Stimulated activated CD4-positive, alpha-beta T cell treated with anti-CD3 and anti-CD28 coated beads, Interleukin-4, amount 100 ng/mL, for 4 hours (primary cell): ENCODE measurements at places on chromosomes 1 and 21.

DNA sequence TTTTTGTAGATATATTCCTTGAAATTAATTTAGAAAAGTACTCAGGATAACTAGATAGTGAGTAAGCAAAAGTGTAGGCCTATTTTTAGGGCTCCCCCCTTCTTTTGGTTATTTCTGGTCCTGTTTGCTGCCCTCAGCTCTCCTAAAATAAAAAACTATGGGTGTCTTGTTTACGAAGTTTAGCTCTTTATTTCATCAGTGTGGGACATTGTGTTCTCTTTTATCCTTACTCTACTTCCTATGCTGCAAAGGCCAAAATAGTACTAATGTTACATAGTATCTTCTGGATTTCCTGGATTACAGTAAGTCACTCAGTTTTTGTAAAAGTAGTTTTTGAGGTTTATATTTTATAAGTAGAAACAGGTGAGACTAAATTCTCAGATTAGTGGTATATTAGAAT lies 15.4 kb downstream of the CEP350 start:
- no peak for DNase-seq

DNA sequence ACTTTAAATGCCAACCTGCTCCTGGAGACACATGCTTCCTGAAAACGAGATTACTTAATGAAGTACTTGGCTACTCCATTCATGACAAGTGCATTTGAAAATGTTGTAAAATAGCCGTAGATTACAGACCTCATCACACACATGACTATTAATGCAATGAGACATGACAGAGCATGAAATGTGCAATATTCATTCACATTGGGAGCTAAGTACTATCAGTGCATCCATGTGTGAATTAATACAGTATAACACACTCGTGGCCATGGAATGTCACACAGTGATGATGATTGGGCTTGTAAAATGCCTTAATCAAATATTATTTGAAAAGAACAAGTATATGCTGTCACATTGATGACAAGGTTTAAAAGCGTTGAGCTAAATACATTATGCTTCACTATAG lies 407.0 kb downstream of the AMY1C start:
- DNase-seq: no peak

GRCh38 chr1:92374223-92374622 lies 75.4 kb downstream of the RPAP2 start:
- DNase-seq: no peak

GRCh38 chr21:44378646-44379514 lies 25.5 kb downstream of the TRPM2 start:
- no peak for DNase-seq

DNA sequence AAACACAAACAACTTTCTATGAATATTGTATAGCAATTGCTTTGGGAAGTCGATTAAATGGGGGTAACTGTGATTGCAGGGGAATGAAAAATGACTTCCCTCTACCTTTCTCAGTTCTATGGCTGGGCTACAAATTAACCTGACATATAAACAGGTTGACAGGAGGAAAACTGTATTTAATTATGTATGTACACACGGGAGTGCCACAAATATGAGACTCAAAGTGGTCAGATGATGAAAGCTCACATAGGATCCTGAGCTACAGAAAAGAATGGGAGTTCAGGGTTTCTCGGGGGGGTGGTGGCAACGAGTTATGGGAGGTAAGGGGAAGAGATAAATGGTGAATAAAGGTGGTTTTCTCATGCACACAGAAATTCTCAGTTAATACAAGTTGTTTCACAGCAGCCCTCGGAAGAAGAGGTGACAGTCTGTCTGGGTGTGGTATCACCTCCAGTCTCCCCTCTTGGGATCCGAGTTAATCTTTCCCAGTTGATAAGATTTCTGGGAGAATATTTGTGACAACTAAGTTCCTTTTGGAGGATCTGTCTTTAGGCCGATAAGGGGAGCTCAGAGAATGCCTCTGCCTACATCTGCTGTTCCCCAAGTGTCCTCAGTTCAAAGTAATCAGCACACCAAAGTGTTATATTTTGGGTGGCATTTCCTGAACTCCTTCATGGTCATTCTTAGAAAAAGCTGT lies 26.3 kb downstream of the GADD45A start:
- no peak for DNase-seq

DNA sequence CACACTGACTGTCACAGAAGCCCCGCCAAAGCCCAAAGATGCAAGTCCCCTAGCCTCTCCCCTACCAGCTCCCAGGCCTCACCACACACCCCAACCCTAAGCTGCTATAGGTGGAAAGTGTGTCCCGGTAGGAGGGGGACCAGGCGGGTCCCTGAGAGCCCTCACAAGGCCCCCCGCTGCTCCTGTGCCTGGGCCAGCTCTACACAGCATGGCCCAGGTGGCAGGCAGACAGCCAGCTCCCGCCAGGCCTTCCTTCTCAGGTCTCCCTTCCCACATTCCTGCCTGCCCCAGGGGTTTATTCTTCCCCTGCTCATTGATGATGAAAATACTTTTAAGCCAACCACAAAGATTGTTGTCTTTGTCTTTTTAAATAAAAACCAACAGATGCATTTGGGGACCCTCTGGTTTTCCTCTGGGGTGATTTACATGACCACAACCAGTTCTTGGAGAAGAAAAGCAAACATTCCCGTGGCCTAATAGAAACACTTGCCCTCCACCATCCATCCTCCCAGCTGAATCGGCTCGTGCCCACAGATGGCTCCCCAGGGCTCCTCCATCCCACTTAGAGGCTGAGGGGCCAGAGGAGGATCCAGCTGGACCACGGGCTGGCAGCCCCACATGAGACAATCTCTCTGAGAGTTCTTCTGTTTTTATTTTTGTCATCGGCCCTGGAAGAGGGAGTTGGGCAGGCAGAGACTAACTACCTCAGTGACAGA lies 93.1 kb downstream of the DMRTB1 start:
- DNase-seq: no peak

- no peak for DNase-seq
Observed at GRCh38 chr1:57860931-57861565, 437.2 kb upstream of the DAB1 start.
